ENCODE measurements at places on chromosomes 12 and 14. TPM values are rescaled to one million over a fixed set of nuclear protein-coding genes. Genes with fewer than 3 reads are reported as not detected.

Gene KRT71
- not detected for total RNA-seq

Gene OTUB2
- 1.3 TPM for total RNA-seq

Gene B3GNT4
- total RNA-seq: 1.0 TPM

- peaks cover 18% of the 10 kb centered on the region for H3K36me3 ChIP-seq
- no peak for DNase-seq
- H3K4me3 ChIP-seq: peak overlapping the region; percentile 95
- H3K27ac ChIP-seq: peak overlapping the region; percentile 99
- H3K27me3 ChIP-seq: no peaks in the 10 kb centered on the region
Measured at GRCh38 chr12:31728289-31728916, 418 bp downstream of the AMN1 start.

DNA sequence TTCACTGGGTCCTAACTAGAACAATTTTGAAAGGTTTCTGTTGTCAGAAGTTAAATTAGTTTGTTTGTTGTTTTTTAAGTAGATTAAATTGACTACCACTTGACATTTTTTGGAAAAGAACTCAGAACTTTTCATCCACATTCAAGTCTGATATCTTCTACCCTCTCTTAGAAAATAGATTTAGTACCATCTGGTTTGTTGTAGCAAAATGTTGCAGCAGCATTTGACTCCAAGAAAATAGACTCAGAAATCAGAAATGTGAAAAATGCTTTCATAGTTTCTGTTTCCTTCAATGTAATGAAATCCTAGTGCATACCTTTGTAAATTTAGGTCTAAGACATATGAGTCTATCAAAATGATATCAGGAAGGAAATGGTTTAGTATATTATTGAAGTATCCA lies 256.3 kb upstream of the CLEC14A start:
- no peaks in the 10 kb centered on the region for H3K27me3 ChIP-seq
- H3K4me3 ChIP-seq: no peak overlapping the region
- H3K27ac ChIP-seq: no peak overlapping the region
- no peaks in the 10 kb centered on the region for H3K4me1 ChIP-seq
- H3K36me3 ChIP-seq: no peaks in the 10 kb centered on the region

- H3K4me1 ChIP-seq: peaks cover 16% of the 10 kb centered on the region
- no peaks in the 10 kb centered on the region for H3K36me3 ChIP-seq
- no peak for DNase-seq
- peaks cover 12% of the 10 kb centered on the region for H3K27me3 ChIP-seq
Measured at GRCh38 chr12:52355176-52355575, 12.1 kb downstream of the KRT85 start.

DNA sequence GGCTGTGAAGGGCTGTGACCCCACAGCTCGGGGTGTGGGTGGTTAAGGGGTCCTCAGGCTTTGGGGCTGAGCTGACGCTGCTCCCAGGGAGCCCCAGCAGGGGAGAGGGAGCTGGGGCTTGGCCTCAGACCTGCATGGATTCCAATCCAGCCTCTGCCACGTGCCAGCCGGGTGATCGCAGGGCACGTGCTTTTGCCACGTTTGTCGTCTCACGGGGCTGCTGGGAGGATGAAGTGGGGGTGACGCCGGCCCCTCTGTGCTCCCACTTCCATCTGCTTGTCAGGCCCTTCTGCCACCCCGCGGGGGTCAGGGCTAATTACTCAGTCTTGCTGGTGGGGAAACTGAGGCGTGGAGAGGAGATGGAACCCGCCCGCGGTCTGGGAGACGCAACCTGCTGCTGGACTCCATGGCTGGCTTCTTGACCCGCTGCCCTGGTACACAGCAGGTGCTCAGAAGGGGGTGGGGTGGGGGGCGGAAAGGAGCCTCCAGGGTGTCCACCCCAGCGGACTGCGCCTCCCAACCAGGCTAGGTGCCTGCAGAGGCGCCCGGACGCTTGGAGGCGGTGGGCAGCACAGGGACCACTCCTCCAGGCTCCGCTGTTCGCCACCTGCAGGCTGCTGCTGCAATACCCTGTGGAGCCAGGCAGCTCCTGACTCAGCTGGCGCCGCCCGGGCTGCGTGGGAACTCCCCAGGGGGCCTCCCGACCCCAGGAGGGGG lies 36.4 kb upstream of the PRIMA1 start:
- H3K36me3 ChIP-seq: no peaks in the 10 kb centered on the region
- no peak overlapping the region for H3K4me3 ChIP-seq
- no peak overlapping the region for H3K27ac ChIP-seq
- H3K4me1 ChIP-seq: no peaks in the 10 kb centered on the region
- H3K27me3 ChIP-seq: no peaks in the 10 kb centered on the region

DNA sequence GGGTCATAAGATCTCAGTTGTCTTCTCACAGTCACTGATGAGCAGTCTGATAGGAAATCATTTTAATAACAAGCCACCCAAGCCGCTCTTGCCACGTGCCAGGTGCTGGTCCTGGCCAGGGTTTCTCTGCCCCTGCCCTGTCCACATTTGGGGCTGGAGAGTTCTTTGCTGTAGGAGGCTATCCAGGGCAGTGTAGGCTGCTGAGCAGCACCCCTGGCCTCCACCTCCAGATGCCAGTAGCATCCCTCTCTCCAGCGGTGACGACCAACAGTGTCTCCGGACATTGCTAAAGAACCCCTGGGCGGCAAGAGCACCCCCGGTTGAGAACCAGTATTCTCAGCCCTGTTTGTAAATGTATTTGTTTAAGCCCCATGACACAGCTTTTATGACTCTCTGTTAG lies 243.7 kb downstream of the GLT1D1 start:
- no peak overlapping the region for H3K4me3 ChIP-seq
- no peak overlapping the region for H3K27ac ChIP-seq
- no peaks in the 10 kb centered on the region for H3K4me1 ChIP-seq
- no peaks in the 10 kb centered on the region for H3K27me3 ChIP-seq

Gene TGFB3
- total RNA-seq: 2.4 TPM

- no peaks in the 10 kb centered on the region for H3K4me1 ChIP-seq
- no peaks in the 10 kb centered on the region for H3K27me3 ChIP-seq
- no peak for DNase-seq
- H3K27ac ChIP-seq: no peak overlapping the region
Measured at GRCh38 chr12:34397591-34398365, 375.5 kb downstream of the ALG10 start.

Gene TAS2R30
- 4.4 TPM for total RNA-seq

DNA sequence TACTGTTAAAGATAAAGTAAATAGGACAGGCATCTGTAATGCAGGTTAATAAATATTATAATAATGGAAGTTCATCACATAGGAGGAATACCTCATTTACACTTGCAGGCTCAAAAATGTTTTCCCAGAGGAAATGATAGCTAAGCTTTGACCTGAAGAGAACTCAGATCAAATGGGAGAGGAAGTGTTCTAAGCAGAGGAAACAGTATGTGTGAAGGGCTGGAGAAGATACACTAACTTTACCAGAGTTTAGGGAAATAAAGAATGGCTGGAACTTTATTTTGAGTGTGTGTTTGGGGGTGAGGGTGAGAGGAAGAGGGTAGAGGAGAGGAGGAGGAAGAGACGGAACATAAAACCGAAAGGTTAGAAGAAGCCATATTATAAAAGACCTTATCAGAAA lies 34.0 kb upstream of the AP4S1 start:
- peaks cover 22% of the 10 kb centered on the region for H3K4me1 ChIP-seq
- no peaks in the 10 kb centered on the region for H3K27me3 ChIP-seq
- no peak for DNase-seq
- no peak overlapping the region for H3K4me3 ChIP-seq

Gene TPPP2
- total RNA-seq: not detected

- no peak overlapping the region for H3K27ac ChIP-seq
- H3K4me1 ChIP-seq: peaks cover 5% of the 10 kb centered on the region
- H3K4me3 ChIP-seq: no peak overlapping the region
- no peaks in the 10 kb centered on the region for H3K36me3 ChIP-seq
Measured at GRCh38 chr12:89289720-89290119, 62.6 kb downstream of the DUSP6 start.

GRCh38 chr12:109915171-109916040 lies 15.3 kb downstream of the TCHP start:
- no peak for DNase-seq
- no peak overlapping the region for H3K4me3 ChIP-seq
- H3K36me3 ChIP-seq: peaks cover 68% of the 10 kb centered on the region
- H3K4me1 ChIP-seq: no peaks in the 10 kb centered on the region
- H3K27ac ChIP-seq: peak overlapping the region; percentile 65

Gene TAC3
- 0.57 TPM for total RNA-seq

DNA sequence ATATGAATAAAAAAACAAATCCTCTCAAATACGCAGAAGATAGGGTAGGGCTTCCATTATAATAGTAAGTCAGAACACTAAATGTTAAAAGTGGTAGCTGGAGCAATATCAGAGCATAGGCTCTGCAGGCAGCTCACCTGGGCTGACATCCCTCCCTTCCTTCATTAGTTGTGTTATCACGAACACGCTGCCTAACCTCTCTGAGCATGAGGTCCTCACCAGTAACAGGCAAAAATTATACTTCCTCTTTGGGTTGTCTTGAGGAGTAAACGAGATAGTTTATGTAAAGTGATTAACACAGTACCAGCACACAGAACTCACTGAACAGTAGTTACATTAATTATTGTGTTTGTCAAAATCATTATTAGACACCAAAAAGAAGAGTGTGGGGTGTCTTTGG lies 154.3 kb downstream of the STXBP6 start:
- H3K27ac ChIP-seq: no peak overlapping the region
- DNase-seq: no peak
- H3K36me3 ChIP-seq: no peaks in the 10 kb centered on the region
- H3K27me3 ChIP-seq: peaks cover 2% of the 10 kb centered on the region
- H3K4me1 ChIP-seq: no peaks in the 10 kb centered on the region
- H3K4me3 ChIP-seq: no peak overlapping the region

Measured in activated CD4-positive, alpha-beta T cell treated with anti-CD3 and anti-CD28 coated beads, Interleukin-2, amount 10 ng/mL, durations not matched to agents 24 days and 14 days (primary cell).